Dermis lymphatic vessel endothelial cell (primary cell): ENCODE measurements at places on chromosomes 6 and 20. TPM values are rescaled to one million over a fixed set of nuclear protein-coding genes. Genes with fewer than 3 reads are reported as not detected.

The FHL5 gene
- total RNA-seq = not detected in 2 replicates

The BHLHE23 gene
- not detected in 2 replicates for total RNA-seq

The SNAP25 gene
- not detected in 2 replicates for total RNA-seq

The VPS16 gene
- total RNA-seq = 33.8 and 34.6 TPM in 2 replicates

The ECT2L gene
- under 0.01 TPM in 1 of 2 replicates, not detected in the other for total RNA-seq

The SYNDIG1 gene
- not detected in 2 replicates for total RNA-seq

The RAB22A gene
- total RNA-seq = 11.8 and 14.7 TPM in 2 replicates

The VGLL2 gene
- not detected in 2 replicates for total RNA-seq

The TCP11 gene
- total RNA-seq = 0.22 TPM in 1 of 2 replicates, not detected in the other

The RAB44 gene
- not detected in 2 replicates for total RNA-seq

The ZSCAN23 gene
- 2.5 TPM in 1 of 2 replicates, not detected in the other for total RNA-seq

The HS3ST5 gene
- not detected in 2 replicates for total RNA-seq

The AIF1 gene
- 0.17 TPM in 1 of 2 replicates, not detected in the other for total RNA-seq

The DCDC2 gene
- total RNA-seq = not detected in 2 replicates

The ASF1A gene
- total RNA-seq = 14.5 and 23.6 TPM in 2 replicates

The GINS1 gene
- 3.6 and 3.8 TPM in 2 replicates for total RNA-seq

The C6orf136 gene
- total RNA-seq = 2.2 and 3.6 TPM in 2 replicates

The PDYN gene
- total RNA-seq = not detected in 2 replicates

The MBOAT1 gene
- total RNA-seq = 39.8 and 40.6 TPM in 2 replicates

The TMEM63B gene
- total RNA-seq = 11.3 and 18.0 TPM in 2 replicates

The STMN3 gene
- total RNA-seq = 0.43 and 0.76 TPM in 2 replicates

The BANF2 gene
- not detected in 2 replicates for total RNA-seq
